Neural crest cell (in vitro differentiated cells): ENCODE measurements at places on chromosomes 1 and 21. TPM values are rescaled to one million over a fixed set of nuclear protein-coding genes. Genes with fewer than 3 reads are reported as not detected.

DNA sequence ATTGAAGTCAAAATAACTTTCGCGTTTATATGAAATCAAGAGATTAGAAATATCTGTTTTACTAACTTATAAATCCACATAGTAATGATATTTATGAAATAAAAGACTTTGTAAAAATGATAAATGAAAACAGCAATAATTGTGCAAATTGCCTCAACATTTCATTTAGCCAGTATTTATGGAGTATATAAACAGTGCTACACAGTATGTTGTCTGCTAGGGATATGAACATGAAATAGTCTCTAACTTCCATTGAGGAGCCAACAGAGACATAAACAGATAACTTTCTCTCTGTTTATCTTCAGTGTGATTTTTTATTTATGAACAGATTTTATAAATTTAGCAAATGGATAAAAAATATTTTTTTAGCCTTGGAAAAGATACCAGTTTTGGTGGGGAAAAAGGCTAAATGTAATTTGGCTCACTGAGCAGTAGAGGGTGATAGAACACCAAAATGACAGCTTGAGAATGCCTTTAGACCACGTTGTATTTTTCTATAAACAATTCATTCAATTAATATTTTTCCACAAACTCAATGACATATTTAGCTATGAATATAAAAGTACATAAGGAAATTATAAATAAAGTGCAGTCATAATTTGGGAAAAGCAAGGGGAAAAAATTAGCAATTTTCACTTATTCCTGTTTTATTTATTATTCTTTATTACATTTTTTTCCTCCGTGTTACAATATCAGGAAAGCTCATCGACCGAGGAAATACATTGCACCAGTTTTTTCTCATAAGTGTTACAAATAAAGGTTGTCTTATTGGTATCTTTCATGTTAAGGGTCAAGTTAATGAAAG is 47.5 kb upstream of the EEIG2 start:
- no peak for DNase-seq

- DNase-seq: no peak
These were observed 127.1 kb upstream of the B3GALT2 start for GRCh38 chr1:193313354-193314140.

The NUP210L gene
- total RNA-seq: 0.05 TPM in 1 of 2 replicates, not detected in the other

The MPZ gene
- 50.2 and 51.3 TPM in 2 replicates for total RNA-seq

DNA sequence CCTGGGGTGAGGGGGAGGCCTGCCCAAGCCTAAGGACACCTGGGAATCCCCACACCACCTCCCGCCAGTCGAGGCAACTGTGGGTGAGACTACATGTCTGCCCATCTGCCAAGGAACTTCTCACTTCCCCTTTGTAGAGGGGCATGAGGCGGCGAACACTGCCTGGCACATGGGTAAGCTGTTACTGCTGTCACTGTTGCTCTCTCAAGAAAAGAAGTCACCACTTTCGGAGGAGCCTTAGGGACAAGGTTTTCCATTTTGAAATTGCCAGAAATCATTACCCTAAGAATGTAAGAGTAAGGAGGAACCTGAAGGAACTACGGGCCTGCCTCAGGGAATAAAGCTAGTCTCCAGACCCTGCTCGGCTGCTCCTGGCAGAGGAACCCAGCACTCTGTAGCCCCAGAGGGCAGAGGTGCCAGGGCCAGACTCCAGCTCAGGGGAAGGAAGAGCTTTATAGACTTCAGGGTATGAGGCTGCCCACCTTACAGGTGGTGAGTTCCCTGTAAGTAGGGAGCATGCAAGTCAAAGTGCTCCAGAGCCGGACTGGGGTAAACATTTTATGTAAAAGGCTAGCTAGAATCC is 23.3 kb downstream of the SLC2A1 start:
- DNase-seq: no peak

DNA sequence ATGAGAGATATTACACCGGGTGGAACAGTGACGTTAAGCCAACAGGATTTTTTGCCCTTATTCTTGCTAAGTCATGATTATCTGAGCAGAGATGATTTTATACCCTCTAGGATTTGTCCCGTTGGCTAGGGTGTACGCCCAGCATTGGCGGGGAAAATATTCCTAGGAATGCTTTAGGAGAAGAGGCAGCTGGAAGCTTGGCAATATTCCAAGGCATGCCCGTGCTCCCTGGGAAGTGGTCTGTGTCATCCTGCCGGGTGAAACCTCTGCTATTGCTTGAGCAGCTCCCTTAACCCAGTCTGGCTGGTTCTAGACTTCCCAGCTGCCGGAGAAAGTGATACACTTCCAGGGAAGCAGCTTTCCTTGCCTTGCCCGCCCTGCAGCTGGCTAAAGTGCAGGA is 16.2 kb downstream of the CHRNB2 start:
- no peak for DNase-seq

DNA sequence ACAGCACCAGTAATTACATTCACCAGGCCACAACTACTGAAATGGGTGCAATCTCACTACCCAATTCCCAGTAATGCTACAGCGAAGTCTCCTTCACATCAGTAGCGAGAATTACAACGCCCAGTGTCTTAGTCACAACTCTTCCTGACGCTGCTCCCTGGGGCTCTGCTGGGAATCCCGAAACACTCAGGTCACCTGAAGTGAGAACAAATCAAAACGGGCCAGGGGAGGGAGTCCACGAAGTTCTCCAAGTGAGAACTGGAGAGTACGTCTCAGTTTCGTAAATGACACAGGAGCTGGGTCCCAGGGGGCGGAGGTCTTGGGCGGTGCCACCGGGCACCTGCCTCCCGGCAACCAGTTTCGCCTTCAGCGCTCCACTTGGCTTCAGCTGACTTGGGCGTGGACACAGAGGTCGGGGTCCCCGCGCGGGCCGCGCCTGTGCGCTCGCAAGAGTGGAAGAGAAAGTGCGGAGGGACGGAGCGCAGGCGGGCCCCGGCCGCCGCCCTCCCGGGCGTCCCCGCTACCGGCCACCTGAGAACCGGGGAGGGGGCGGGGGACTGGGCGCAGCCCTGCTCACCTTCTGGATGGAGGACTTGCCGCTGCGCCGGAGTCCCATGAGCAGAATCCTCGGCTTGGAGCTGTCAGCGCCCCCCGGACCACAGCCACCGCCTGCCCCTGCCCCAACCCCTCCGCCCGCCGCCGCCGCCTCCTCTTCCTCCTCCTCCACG is 575 bp downstream of the RRAGC start:
- DNase-seq: no peak

- no peak for DNase-seq
These were observed 261.3 kb downstream of the ST6GALNAC3 start for GRCh38 chr1:76335882-76336281.

- no peak for DNase-seq
These were observed 15.5 kb upstream of the CNN3 start for GRCh38 chr1:94942171-94943128.

The LRRC3 gene
- total RNA-seq: 9.6 and 10.1 TPM in 2 replicates

The RIMS3 gene
- total RNA-seq: 22.4 and 22.9 TPM in 2 replicates

DNA sequence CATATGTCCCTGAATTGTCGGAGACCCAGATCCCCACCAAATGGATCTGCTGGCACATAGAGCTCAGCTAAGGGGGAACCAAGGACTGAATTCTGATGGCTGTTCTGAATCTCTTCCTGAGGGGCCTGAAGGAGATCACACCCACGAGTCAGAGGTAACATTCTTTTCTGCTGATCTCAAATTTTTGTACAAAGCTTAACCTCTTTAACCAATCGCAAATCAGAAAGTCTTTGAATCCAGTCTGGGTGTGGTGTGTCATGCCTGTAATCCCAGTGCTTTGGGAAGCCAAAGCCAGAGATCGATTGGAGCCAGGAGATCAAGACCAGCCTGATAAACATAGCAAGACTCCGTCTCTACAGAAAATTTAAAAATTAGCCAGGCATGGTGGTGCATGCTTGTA is 62.8 kb upstream of the PRRC2C start:
- no peak for DNase-seq

- no peak for DNase-seq
These were observed 30.9 kb downstream of the RGS5 start for GRCh38 chr1:163171826-163172225.

GRCh38 chr1:17229379-17229778 is 19.5 kb upstream of the PADI3 start:
- DNase-seq: no peak

- no peak for DNase-seq
These were observed 55.3 kb downstream of the GORAB start for GRCh38 chr1:170587253-170587593.

The RAP1GAP gene
- 5.3 and 7.4 TPM in 2 replicates for total RNA-seq

The RPS6KC1 gene
- 16.7 and 19.2 TPM in 2 replicates for total RNA-seq

DNA sequence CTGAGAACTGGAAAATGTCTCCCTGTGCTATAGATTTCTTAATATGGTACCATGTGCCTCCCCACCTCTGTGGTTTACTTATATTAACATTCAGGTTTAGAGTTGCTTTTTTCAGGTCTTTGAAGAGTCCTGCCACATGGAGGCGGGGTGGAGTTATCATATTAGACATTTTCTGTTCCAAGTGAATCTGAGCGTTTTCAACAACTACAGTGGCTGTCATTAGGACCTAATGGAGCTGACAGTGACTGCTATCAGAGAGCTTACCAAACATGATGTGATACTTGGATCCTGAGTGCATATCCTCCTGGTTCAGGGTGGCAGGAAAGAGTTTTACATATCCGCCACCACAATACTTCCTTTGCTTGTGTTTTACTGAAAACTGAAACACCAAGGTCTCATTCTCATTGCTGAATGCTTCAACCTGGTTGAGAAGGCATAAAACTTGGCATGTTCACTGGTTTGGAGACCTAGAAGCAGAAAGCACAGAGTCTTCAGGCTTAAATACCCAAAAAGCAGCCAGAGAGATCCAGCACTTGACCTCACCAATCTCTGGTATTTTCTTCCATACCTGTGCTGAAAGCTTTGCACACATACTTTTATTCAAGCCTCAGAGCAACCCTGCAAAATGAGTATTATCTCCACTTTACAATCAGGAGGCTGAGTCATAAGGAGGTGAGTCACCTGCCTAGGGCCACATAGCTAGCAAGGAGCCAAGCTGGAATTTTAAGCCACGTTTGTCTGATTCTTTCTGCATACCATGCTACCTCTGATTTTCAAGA is 47.4 kb upstream of the OSBPL9 start:
- no peak for DNase-seq

DNA sequence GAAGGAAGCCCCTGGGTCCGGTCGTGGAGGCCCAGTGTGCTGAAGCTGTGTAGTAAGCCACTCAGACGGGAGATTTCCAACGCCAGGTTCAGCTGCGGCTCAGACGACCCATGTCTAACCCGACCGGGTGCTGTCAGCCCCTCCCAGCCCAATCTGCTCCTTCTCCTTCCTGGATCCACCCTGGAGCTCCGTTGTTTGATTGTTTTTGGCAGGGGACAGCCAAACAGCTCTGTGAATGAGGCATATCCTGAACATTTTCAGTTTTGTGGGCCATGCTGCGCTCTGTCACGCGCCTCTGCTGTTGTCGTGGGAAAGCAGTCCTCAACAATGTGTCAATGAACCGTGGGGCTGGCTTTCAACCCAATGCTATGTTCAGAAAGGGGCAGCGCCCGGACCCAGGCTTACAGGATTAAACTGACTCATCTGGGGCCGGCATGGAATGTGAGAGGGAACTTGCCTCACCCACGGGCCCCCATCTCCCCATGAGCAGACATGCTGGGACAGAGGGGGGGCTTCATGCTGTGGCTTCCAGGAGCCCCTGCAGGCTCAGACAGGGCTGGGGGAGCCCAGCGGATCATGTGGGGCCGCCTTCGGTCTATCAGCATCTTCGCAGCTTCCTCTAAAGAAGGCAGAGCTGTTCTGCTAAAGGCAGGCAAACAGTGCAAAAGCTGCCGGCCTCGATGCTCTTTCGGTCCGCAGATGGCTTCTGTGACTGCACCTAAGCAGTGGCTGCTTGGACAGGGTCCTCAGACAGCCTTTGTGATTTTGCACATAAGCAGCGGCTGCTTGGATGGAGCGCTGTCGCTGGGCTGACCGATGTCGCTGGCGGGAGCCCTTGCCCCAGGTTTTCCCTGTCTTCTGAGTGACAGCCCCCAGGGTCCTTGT is 101.7 kb downstream of the RIPK4 start:
- no peak for DNase-seq

The LCE3E gene
- total RNA-seq: not detected in 2 replicates

DNA sequence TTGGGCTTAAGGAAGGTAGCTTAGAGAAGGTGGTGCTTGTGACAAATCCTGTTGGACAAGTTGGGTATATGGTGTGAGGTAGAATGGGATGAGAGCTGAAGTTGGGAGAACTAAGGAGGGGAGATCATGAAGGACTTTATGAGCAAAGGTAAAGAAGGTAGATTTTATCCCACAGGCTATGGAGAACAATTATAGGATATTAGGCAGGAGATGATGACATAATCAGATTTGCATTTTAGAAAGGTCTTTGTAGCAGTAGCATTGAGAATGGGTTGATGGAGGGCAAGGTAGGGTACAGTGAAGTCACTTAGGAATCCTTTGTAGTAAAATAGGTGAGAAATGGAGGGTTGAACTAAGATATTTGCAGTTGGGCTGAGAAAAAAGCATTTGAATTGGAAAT is 14.9 kb upstream of the TCHH start:
- no peak for DNase-seq

DNA sequence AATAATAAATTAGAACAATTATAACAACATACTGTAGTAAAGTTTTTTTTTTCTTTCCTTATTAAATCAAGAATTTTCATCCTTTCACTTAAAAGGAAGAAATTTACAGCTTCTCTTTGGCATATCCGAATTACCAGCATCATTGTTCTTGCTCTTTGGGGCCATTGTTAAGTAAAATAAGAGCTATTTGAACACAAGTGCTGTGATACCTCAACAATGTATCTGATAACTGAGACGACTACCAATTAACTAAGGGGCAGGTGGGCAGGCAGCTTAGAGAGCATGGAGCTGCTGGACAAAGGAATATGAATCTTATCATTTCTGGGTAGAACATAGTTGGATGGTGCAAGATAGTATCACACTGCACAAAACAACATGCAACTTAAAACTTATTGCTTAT is 719.9 kb upstream of the TMPRSS15 start:
- DNase-seq: no peak

- no peak for DNase-seq
These were observed 7.5 kb upstream of the CBR3 start for GRCh38 chr21:36127250-36127904.

- DNase-seq: no peak
These were observed 92.1 kb upstream of the RGS18 start for GRCh38 chr1:192066202-192066601.

DNA sequence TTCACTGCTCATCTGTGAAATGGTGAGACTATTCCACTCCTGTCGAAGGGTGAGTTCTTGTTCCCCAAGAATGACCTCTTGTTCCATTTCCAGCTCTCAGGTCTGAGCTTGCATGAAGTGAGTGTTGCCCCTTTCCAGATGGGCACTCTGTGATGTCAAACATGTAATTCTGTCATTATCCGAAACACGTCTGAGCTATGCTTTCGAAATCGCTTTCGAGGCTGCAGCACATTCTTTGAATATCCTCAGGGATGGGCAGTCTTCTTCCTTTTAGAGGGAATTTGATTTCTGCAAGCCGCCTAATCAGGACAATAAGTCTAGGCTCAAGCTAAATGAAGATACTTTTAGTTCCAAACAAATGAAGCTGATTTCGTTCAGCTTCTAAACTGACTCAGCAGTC is 15.1 kb downstream of the NFASC start:
- DNase-seq: no peak
